ENCODE measurements at places on chromosomes 3 and 15.

GRCh38 chr15:51390241-51390965, 48.9 kb downstream of the GLDN start:
- no peak for DNase-seq

DNA sequence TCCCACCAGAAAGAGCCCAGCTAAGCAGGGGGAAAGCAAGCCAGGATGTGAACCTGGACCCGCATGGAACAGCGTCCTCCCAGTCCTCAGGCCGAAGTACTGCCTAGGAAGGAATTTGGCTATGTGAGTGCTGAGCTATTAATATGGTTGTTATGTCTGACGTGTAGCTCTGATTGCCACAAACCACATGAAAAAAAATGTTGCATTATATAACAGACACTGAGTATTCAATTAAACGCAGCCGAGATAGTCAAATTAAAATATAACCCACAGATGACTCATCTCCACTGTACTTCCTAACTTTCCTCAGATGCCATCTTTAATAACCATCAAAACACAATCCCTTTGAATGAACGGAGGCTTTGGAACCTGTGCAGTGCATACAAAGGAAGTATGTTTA, 111.1 kb downstream of the GABRB3 start:
- DNase-seq: no peak

DNA sequence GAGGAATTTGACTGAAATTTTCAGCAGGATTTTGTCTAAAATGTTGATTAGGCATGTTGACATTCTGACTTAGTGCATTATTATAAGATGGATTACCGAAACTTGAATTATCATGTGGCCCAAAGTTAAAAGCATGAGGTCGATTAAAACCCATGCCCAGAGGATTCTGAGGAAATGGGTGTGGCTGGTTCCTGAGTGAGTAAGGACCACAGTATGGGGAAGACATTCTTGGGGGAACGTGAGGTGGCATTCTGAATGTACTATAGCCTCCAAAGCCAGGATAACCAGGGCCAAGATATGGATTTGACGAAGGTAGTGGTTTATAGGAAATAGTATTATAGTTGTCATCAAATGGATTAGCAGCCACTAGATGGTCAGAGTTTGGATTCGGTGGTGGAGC, 38.7 kb upstream of the DNAAF4 start:
- no peak for DNase-seq

- DNase-seq: peak; percentile 15
Measured at GRCh38 chr3:43132870-43133636, 27.2 kb upstream of the POMGNT2 start.

DNA sequence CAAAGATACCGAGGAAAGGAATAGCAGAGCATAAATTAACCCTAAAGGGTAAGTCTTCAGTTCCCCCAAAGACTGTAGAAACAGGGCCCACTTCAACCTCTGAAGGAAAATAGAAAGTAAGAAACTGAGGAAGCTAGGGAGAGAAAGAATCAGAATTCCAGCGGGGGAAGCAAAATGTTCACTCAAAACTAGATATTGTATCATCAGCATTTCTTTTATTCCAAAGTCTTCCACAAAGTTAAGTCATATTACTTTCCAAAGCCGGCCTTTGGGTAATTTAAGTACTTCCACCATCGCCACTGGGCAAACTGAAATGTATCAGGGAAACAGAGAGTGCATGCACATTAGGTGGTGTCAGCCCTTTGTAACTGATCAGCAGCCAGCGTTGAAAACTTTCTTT, 88.3 kb downstream of the RSL24D1 start:
- DNase-seq: no peak

- no peak for DNase-seq
Measured at GRCh38 chr15:62439543-62440016, 274.5 kb upstream of the C2CD4B start.

GRCh38 chr15:78671626-78672211, 30.7 kb upstream of the CHRNB4 start:
- peak; percentile 100 for DNase-seq

GRCh38 chr15:43127752-43128151, 5.6 kb upstream of the TMEM62 start:
- DNase-seq: no peak

DNA sequence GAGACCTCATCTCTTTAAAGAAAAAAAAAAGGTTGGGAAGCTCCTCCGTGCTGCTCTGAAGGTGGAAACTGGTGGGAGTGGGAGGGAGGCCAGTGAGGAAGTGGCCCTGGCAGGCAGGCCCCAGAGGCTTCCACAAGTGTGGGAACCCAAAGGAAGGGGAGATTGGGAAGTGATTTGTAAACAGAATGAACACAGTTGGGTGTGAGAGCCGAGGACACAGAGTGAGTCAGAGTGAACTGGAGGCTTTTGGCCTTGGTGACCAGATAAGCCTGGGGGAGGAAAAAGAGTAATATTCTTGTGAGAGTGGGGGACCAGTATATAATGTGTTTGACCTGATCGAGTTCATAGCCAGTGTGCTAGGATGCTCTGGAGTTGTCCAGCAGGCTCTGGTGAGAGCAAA, 23.0 kb downstream of the MKRN2 start:
- no peak for DNase-seq

DNA sequence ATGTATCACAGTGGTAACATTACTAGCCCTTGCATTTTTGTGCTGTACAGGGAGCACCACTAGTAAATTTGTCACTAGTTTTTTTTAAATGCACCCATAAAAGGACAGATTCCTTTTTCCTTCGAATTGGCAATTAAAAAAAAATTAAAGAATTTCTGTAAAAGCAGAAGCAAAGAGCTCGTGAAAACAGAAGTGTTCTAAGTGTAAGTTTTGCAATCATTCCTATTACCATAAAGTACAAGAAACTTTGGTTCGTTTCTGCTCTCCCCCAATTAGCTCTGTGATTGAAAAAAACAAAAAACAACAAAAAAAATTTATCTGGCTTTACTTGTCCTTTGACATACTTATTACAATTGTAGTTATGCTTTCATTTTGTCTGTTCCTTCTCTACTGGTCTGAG, 5.3 kb downstream of the SERP1 start:
- no peak for DNase-seq

- DNase-seq: no peak
Measured at GRCh38 chr3:24400450-24400849, 94.2 kb downstream of the THRB start.

- DNase-seq: peak; percentile 23
Measured at GRCh38 chr3:39144095-39144747, 9.2 kb downstream of the CSRNP1 start.

- DNase-seq: no peak
Measured at GRCh38 chr3:66242788-66243464, 22.1 kb downstream of the SLC25A26 start.

All from SK-N-DZ (cell line).